ENCODE measurements at places on chromosomes 1 and 21.

GRCh38 chr1:174794861-174795260 is 204.9 kb upstream of the CACYBP start:
- no peak for DNase-seq

GRCh38 chr1:58392083-58392482 is 154.4 kb downstream of the OMA1 start:
- no peak for DNase-seq

DNA sequence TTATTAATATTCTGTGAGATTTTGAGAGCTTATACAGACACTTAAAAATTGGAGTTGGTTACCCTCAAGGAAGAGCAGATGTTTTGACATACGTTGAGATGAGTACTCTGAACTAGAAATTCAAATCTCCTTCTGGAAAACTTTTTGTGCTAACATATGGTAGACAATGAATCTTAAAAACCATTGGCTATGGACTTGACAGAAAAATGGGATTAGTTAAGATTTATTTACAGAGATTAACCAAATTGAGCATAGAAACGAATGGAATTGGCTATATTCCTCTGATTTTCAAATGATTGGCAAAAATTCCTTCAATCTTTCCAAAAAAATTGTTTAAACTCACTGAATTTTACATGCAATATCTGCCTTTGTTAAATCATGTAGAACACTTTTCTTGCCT is 1392.9 kb downstream of the BRINP3 start:
- DNase-seq = no peak

DNA sequence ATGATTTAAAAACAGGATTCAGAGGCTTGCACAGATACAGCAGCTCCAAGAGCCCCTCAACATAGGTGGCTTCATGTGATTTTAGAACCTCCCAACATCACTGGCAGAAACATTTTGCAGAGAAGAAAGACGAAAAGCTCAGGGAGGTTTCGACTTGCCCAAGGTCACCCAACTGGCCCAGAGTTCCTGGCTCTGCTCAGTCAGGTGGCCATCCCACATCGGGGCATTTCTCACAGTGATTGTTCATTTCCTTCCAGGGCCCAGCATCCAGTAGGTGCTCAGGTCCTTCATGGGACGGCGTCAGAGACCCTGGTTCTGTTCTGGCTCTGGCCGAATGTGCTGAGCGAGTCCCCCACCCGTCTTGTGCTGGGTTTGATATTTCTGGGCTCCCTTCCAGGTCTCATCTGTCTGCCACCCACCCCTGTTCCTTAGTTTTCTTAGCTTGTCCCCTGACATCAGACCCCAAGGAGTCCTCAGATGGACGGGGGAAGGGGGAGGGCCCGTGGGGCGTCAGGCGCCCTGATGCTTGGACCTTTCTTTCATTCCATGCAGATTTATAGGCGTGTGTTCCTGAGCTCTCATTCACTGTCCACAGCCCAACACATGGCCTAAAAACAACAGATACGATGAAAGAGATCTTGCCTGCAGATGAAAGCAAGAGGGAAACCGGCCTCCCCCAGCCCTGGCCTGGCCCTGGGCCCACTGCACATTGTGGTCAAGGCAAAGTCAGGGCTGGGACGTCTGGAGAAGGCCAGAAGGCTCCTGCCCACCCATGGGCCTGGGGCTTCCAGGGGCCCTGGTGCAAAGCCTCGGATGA is 123.1 kb upstream of the ZBTB40 start:
- DNase-seq = no peak

DNA sequence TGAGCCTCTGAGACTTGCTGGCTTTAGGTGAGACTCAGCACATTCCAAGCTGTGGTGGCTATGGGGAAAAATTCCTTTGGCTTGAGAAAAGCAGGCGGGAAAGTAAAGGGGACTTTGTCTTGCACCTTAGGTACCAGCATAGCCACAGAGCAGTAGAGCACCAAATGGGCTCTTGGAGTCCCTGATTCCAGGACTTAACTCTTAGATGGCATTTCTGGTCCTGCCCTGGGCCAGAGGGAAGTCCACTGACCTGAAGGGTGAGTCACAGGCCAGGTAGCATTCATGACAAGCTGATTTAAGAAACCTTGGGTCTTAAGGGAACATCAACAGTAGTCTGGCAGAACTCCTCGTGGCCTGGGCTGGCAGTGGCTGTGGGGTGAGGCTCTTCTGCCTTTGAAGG is 344.7 kb downstream of the DUSP10 start:
- no peak for DNase-seq

DNA sequence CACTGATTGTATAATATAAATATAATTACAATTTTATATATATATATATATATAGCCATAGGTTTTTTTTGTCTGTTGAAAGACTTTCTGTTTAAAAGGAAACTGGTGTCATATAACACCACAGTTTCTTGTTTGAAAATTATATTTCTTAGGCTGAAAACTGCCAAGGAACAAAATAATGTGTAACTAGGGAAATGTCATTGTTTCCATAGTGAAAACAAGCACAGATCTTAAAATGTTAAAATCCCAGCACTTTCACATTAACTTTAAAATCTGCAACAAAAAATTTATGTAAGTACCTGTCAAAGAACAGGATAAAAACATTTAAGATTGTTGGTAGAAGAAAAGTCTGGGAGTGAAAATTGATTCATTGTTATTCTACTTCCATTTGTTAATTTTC is 104.2 kb downstream of the ATP6V1G3 start:
- no peak for DNase-seq

DNA sequence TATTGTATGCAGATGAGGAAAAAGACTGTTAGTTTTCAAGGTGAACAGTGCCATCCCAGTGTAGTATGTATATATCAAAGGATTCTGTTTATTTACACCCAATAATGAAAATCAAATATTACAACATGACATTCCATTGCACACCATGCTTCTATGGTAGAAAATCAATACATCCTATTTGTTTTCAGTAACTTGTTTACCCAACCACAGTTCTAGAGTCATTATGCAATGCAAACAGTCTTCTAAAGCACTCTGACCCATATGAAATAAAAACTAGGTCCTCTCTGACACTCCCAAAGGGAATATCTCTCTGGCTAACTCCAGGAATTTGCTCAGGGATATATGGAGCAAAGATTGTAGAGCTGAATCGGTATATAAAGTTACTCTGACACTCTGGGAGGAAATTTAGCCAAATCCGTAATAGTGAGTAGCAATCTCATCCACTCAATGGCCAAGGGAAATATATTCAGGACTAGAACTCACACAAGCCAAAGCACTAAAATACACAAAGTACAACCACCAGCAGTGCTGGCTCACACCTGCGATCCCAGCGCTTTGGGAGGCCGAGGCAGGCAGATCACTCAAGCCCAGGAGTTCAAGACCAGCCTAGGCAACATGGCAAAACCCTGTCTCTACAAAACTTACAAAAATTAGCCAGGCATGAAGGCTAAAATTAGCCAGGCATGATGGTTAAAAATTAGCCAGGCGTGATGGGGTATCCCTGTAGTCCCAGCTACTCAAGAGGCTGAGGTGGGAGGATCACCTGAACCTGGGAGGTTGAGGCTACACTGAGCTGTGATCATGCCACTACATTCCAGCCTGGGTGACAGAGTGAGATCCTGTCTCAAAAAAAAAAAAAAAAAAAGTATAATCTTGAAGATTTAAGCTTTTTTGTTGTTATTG is 75.2 kb downstream of the RERE start:
- no peak for DNase-seq

- peak; percentile 31 for DNase-seq
Observed at GRCh38 chr1:243848858-243849420, 1.1 kb downstream of the AKT3 start.

- DNase-seq = no peak
Observed at GRCh38 chr1:117113199-117113598, 8.3 kb downstream of the TRIM45 start.

DNA sequence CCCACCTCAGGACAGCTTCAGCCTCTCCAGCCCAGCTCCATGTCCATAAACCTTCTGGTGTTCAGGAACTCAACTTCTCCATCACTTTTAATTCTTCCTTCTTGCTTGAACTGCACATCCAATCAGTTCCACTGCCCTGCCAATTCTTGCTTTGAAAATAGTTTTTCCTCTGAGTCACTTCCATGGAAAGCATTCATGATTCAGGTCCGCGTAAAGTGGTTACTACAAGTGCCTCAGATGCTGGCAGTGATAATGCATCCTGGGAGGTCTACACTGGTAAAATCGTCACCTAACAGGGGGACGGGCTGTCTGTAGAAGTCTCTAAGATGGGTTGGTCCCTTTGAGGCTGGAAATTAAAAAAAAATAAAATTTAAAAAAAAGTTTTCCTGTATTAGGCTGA is 25.9 kb upstream of the RCAN1 start:
- DNase-seq = peak; percentile 15

DNA sequence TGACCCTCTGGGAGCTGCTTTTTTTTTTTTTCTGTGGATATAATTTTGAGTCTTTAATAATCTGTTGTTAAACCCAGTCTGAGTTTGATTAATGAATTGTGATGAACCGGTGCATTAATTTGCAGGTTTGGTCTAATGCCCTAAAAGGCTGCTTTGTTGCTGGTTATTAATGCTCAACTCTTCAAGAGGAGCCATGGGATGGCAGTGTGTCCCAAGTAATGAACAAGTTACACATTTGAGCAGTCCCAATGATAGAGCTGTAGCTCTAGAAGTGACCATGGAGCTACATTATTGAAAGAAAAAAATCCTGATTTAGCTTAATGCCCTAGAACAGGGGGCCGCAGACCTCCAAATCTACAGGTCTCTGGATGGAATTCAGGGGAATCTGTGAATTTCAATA is 53.1 kb downstream of the RWDD3 start:
- no peak for DNase-seq

- DNase-seq = no peak
Observed at GRCh38 chr1:114116086-114116485, 37.6 kb downstream of the SYT6 start.

DNA sequence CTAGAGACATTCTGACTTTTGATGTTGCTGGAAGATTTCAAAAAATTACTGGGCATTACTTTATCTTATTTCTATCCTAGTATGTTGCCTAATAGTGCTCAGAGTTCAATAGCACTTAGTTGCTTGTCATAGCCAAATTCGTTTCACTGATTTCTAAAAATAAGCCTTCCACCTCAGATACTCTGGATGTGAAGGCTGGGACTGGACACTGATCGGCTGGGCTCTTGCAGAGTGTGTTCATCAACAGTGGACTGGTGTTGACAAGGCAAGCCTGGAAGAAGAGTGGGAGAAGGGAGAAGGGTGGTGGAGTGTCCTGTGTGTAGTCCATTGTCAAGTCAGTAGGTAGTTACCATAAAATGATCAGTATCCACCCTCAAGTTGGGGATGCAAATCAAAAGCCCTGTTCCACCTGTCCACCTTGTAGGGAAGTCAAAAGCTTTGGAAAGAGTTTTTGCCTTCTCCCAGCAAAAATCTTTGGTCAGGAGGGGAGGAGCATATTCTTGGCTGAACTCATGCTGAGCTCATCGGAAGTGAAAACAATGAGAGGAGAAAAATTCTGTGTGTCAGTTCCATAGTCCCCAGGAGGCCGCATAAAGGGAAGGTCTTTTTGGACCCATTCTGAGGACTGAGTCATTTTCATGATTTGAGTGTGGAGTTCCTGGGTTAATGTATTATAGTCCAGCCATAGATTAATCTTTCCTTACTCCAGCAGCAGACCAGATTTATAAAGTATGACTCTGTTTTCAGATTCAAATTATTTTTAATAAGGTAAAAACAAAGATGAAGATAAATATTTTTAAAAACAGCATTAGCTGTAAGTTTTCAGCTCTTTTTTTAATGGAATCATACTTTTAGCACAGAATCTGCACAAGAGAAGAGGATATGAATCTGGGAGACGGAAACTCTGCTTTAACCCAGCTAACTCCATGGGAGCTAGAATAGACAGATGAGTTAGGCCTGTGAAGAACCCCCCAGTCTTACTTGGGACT is 99.5 kb upstream of the BMP8A start:
- no peak for DNase-seq

DNA sequence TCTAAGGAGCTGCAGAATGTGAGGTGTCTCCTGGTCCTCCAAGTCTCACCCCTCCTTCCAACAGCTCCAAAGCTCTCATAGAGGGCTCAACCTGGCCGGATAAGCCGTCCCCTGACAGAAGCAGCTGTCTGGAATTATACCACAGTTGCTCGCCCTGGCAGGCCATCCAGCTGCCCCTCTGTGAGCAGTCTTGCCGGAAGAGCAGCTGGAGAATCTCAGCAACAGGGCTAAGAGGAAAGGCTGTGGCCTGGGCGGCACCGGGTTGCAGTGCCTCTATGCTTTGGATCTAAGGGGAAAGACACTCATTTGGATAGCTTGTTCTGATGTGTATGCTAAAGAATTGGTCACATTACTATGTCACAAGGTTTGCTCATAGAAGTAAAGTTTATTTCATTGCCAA is 12.4 kb downstream of the TMCC2 start:
- no peak for DNase-seq

DNA sequence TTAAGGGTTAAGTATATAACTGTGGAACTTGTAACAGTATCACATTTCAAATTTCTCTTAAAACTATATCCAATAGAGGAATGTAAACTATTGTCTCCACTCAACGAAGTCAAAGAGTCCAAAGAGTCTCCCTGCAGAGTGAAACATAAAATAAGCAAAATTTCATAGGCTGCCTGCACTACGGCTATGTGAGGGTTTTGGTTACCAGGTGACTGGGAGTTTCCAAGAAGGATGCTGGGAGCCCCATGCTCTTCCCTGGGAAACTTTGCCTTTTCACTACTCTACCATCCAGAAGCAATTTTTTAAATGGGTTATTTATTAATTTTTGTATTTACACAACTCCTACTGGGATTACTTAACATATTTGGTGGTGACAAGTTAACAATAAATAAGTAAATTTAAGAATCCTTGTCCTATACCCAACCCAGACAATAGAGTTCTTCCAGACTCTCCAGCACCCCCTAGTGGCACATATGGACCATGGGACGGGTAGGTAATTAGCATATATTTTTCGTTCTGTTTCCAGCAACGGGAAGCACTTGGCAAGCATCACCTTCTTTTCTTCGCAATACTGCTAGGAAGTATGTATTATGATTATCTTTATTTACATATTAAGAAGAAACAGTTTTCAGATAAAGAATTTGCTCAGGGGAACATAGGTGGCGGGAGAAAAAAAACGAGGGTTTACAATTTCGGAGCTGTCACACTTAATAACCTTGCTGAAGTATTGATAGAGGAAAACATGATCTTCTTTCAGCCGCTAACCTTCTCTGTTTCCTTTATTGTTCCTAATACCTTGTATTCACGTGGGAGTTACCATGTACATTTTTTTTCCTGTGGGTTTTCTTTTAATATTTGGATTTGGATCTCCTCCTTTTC is 3.5 kb downstream of the FMO2 start:
- DNase-seq = peak; percentile 34

DNA sequence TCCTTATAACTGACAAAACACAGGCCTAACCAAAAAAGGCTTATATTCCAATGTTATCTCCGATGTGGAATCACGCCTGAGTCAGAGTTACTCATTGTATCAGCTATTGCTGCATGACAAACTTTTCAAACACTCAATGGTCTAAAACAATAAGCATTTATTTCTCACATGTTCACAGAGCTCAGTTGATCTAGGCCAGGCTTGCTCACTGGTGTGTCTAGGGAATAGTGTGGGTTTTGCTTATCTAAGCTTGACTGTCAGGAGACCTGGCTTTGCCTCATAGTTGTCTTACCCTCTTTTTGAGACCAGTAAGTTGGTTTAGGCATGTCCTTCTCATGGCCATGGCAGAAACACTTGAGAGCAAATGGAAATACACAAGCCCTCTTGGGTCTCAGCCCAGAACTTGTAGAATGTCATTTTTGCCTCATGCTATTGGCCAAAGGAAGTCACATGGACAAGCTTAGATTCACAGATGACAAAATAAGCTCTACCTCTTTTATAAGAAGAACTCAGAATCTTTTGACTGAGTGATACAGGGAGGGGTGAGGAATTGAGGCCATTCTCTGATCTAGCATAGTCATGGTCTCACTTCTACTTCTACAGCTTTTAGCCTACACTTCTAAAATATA is 130.8 kb downstream of the HMCN1 start:
- DNase-seq = peak; percentile 44

- no peak for DNase-seq
Observed at GRCh38 chr1:164693564-164694359, 134.8 kb downstream of the PBX1 start.

Data from AG09319 (cell line).